Posterior cingulate gyrus (tissue), 11 donors: ENCODE measurements at places on chromosomes 12 and 14.

DNA sequence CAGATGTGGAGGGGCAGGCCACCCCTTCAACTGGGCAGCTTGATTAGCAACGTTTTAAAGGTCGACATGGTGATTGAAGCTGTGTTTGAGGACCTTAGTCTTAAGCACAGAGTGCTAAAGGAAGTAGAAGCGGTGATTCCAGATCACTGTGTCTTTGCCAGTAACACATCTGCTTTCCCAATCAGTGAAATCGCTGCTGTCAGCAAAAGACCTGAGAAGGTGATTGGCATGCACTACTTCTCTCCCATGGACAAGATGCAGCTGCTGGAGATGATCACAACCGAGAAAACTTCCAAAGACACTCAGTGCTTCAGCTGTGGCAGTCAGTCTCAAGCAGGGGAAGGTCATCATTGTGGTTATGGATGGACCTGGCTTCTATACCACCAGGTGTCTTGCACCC is 23.9 kb upstream of the AICDA start:
- no peak for DNase-seq

- DNase-seq: no peak
Observed at GRCh38 chr12:116959845-116960514, 49.2 kb downstream of the FBXW8 start.

- no peak for DNase-seq
Observed at GRCh38 chr12:52670961-52671360, 9.2 kb downstream of the KRT1 start.

GRCh38 chr12:94290353-94290752 is 142.0 kb downstream of the PLXNC1 start:
- DNase-seq: no peak

DNA sequence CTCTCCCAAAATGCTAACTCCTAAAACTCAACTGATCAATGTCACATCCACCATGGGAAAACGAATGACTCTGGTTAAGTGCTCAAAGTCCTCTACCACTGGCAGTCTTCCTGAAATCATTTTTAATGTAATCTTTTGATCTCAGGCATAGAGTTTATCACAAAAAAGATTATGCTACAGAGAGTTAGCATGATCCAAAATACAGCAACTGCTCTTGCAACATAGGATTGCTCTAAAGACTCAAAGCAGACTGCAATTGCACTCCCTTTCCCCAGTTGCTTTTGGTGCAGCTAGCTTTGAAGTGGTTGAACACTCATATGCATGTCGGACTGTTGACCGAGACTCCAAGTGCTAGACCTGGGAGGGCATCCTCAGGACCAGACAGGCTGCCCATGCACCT is 109.3 kb downstream of the C12orf42 start:
- DNase-seq: no peak

DNA sequence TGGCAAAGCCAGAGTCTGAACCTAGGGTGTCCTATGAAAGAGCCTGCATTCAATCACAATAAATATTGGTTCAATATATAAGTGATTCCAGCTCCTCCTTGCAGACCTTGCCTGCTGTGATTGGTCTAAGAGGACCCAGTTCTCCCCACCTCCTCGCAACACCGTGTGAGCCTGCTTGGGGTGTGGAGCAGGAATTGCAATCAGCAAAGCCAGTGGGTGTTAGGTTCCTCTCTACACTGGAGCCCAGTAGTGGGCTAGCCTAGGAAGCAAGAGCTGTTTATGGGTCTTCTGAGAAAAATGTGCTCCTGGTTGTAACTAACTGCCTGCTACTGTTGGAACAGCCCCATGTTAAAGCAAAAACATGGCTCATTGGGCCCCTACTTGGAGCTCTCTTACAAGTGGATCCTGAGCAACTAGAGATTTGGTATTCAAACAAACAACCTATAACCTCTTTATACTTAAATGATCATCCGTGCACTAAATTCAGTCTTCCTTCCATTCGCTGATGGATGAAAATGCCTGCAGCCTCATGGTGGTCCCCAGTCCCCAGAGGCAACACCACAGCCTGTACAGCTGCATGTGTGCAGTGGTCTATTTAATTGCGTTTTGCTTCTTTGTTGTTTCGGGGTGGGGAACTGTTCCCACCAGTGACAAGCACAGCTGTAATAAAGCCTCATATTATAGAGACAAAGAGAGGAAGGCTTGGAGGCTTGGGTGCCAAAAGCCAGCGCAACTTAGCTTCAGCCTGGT is 3.7 kb upstream of the SELPLG start:
- no peak for DNase-seq

DNA sequence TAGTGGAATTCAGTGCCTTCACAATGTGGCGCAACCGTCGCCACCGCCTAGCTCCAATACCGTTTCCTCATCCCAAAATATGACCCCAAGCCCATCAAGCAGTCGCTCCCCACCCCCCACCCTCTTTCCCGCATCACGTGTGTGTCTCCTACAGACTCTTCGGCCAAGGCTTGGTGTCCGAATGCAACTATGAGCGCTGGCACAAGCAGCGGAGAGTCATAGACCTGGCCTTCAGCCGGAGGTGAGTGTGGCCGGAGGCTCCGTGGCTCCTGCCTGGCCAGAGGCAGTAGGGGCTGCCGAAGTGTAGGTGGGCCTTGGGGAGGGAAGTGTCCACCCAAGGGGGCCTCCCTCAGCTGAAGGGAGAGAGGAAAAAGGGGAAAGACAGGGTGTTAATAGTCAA is 15.8 kb downstream of the CYP46A1 start:
- no peak for DNase-seq

GRCh38 chr12:40164034-40164433 is 58.2 kb upstream of the SLC2A13 start:
- no peak for DNase-seq

- DNase-seq: no peak
Observed at GRCh38 chr12:13451776-13452175, 255.2 kb downstream of the EMP1 start.

DNA sequence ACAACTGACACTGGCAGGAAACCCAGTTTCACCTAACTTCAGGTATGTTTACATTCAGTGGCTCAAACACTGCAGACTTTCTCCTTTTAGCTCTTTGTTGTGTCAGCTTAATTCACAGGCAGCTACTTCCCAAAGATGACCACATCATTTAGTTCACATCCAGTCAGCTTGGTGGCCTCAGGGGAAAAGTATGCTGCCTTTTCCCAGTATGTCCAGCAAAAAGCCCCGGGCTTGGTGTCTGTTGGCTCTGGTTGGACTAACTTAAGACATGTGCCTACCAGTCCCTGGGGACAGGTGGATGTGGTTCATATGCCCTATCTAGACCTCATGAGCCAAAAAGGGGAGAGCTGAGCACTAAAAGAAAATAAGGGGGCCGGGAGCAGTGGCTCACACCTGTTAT is 56.4 kb downstream of the GOLGA5 start:
- no peak for DNase-seq

DNA sequence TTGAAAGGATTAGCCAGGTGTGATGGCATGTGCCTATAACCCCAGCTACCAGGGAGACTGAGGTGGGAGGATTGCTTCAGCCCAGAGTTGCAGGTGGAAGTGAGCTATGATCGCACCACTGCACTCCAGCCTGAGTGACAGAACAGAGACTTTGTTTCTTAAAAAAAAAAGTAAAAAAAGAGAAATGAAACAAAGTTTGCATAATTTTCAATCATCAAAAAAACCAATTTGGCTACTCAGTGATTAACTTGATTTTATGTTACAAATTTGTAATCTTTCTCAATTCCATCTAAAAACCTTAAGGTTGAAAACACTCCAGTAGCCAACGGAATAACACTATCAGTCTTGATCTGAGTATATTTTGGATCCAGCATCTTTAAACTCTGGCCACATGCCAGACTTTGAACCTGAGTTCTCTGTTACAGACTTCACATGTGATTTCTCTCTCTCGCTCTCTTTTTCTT is 12.6 kb upstream of the DENND5B start:
- no peak for DNase-seq

GRCh38 chr14:21098076-21098891 is at the start of gene ZNF219:
TSS of gene ZNF219 (minus strand) at chr14:21098655. CDS start at chr14:21093591, 5,064 bp downstream.
- DNase-seq: no peak

DNA sequence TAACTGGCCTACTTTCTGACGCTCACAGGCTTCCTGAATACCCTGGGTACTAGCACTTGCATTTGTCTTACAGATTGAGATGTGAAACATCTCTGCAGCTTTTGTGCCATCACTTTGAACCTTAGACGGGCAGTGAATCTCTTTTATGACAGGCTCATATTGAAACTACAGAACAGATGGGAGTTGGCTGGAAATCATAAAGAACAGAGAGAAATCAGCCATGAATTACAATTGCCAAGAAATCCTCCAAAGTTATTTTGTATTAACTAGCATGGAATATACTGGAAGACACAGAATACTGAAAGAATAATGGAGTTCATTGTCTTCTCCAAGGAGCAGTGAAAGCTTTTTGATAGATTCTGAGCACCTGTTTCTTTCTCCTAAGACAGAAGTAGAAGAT is 32.7 kb downstream of the MYF5 start:
- no peak for DNase-seq

GRCh38 chr14:74886001-74886400 is 4.3 kb downstream of the DLST start:
- DNase-seq: no peak

GRCh38 chr12:93785249-93786010 is 108.3 kb downstream of the CRADD start:
- DNase-seq: no peak

DNA sequence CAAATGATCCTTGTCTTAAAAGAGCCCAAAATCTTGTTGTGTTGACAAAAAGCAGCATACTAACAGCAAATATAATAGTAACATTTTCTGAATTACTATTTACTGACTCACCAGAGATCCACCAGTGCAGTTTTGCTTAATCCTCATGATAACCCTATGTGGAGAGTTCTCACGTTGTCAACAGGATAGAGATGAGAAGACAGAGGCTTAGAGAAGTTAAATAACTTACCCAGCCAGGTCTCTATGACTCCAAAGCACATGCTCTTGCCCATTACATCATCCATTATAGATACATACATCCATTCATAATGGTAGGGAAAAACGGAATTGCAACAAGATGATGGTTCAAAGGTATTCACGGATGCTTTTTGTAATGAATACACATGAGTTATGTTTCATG is 111.9 kb downstream of the PAX9 start:
- no peak for DNase-seq

GRCh38 chr12:42483521-42483790 is 106.1 kb downstream of the PRICKLE1 start:
- no peak for DNase-seq
